NCI-H526 (cell line): ENCODE measurements at places on chromosomes 4 and X.

GRCh38 chr4:81410680-81411079, 61.0 kb downstream of the RASGEF1B start:
- no peak for DNase-seq

- DNase-seq: peak; percentile 1
These were observed 339.3 kb downstream of the NKX6-1 start for GRCh38 chr4:84159762-84160161.

DNA sequence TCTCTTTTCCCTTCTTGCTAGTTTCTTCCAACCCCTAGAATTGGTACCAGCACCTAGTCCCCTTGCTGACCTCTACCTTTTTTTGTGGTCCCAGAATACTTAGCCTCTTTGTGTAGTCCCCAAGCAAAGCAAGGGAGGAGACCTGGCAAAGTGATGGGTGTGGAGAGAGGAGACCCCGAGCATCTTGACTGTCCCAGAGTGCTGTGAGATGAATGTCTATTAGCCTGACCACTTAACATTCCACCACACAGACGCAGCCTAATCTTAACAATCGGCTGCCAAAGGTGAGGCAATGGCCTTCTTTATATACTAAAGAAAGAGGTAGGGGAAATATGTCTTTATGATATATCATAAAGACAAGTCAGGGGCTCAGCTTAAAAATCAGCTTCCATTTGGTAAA, 55.9 kb downstream of the TRIM2 start:
- no peak for DNase-seq

GRCh38 chr4:40721730-40722171, 28.0 kb upstream of the NSUN7 start:
- DNase-seq: no peak

GRCh38 chrX:9597361-9598035, 132.6 kb downstream of the TBL1X start:
- DNase-seq: no peak

GRCh38 chr4:53572600-53572994, 18.7 kb downstream of the LNX1 start:
- DNase-seq: no peak

- DNase-seq: no peak
These were observed 165.7 kb upstream of the STS start for GRCh38 chrX:6981718-6982406.

DNA sequence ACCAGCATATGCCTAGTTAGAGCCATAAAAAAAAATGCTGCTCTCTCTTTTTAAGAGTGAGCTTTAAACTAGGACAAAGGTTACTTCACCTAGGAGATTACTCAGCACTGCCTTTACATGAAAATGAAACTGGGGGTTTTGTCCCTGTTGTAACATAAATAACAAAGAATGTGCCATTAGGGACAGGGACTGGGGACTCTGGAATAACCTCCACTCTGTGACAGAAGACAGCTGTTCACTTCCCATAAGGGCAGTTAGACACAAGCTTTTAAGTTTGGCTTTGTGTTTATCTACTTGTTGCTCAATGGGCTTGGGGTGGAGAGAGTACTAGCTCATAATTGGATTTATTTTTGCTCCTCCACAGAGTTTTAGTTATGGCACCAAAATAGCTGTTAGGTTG, 11.9 kb downstream of the ENPEP start:
- DNase-seq: no peak

GRCh38 chr4:107804956-107805355, 19.8 kb upstream of the SGMS2 start:
- DNase-seq: no peak

DNA sequence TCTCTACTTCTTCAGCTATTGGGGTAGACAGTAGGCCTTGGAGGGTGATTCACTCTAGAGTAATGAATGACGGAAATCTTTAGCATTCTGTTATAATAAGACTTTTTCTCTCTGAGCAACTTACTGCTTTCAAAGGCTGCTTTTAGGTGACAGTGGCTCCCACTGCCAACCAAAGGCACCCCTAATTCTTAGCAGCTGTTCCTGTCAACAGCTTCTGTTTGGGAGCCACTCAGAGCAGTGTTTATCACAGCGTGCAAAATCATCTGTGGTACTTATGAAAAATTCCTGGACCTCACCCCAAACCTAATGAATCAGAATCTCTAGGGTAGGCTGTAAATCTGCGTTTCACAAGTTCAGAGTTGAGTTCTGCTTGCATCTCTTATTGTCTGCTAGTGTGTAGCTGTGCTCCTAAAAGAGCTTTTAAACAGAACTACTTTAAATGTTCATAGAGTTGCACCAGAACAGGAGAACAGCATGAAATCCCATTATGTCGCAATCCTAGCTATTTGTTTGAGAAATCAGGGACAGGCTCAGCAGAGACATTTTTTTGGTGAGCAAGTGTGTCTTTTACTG, 52.8 kb upstream of the POU4F2 start:
- no peak for DNase-seq

- no peak for DNase-seq
These were observed 73.7 kb downstream of the CHST7 start for GRCh38 chrX:46647251-46647650.

DNA sequence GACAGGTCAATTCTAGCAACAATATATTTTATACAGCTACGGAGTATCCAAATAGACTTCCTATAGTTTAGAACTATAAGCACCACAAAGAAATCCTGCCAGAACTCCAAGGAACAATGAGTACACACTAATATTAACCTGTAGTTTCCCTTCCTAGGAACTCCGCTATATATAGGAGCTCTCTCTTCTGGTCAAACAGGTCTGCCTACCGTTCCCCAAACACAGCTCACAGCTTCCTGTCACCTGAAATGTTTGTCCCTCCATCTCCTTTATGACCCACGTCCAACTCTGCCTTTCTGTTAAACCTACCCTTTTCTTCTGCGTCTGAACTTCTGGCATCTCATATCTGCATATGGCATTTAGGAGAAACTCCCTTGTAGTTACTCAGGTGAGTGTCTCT, 10.5 kb upstream of the GJB1 start:
- no peak for DNase-seq

DNA sequence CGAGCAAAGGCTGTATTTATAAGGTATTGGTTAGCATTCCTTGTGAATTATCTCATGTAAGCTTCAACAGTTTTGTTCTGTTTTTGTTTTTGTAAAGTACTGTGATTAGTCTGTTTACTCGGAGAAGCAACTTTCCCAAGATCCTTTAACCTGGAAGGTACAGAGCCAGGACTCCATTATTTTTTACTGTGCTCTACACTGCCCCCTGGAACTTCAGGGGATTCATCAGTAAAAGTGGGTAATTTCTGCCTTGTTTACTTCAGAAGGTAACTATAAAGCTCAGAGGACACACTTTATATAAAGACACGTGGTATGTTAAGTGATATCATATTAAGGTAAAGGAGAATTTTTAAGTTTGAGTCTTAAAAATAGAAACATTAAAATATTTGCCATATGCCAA, 124.9 kb downstream of the IQCM start:
- no peak for DNase-seq

GRCh38 chr4:153025406-153025805, 89.3 kb downstream of the FHDC1 start:
- no peak for DNase-seq

DNA sequence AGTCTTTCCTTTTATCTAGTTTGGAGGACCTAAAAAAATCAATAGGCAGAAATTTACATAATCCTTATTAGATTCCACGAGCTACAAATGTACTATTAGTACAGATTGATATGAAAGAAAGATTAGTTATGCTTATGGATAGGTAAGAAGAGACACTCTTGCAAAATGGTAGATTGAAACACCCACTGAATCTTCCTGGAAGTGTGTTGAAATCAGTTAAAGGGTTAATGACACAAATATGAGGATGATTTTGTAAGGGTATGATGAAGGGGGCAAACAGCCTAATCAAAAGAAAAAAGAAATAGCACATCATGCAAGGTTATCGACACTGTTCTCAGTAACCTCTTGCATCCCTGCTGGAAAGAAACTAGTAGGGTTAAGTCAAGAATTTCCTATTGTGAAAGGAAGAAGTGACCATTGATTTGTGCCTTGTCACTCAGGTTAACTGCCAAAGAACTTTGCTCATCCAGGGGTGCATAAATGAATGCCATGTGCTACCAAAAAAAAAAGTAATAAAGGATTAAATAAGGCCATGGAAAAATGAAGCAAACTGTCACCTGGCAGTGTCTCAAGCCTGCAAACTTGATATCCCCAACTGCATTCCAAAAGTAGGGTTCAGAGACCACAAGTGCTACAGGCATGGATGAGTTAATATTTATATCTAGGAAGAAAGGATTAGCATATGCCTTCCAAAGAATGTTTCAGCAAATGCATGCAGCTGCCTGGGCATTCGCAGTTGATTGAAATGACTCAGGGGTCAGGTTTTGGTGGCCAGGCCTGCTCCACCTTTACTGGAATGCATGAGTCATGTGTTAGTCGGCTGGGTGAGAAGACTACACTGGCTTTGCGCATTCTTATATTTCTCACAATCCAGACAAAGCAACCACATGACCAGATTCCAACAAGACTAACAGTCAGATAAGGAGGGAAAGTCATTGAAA, 78.3 kb upstream of the ATXN3L start:
- no peak for DNase-seq

DNA sequence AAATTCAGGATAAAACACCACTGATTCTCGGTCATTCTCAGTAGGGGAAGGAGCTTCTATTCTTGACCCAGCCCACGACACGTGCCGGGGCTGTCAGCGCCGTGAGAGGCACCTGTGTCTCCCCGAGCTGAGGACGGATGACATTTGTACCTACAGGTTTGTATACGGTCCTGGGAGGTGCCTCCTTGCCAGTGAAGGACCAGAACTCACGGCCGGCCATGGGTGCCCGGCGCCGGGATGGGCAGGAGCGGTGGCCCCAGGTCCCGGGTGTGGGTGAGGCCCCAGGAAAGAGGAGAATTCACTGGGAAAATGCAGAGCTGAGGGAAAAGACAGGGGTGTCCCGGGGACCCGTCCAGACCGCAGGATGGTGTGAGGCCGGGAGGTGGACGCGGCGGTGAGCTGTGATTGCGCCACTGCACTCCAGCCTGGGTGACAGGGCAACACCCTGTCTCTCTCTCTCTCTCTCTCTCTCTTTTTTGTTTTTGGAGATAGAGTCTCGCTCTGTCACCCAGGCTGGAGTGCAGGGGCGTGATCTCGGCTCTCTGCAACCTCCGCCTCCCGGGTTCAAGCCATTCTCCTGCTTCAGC, 48.9 kb upstream of the PPP2R3B start:
- DNase-seq: no peak

DNA sequence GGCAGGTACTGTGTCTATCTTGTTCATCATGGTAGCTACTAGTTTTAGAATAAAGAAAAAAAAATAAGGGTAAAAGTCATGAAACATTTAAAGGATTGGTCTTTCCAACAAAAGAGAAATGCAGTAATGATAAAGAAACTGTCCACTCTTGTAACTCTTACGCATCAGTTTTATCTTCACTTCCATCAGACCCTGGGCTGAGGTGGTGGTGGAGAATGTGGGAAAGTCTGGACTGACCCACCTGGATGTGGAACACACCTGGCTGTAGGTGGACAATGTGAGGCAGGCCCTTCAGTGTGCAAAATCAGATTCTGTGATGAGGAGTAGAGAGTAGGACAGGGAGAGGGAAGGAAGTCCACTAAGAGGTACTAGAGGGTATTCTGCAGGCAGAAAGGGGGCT, 128.6 kb downstream of the RASL11B start:
- no peak for DNase-seq

- no peak for DNase-seq
These were observed 51.2 kb upstream of the CYSLTR1 start for GRCh38 chrX:78378476-78379115.

- DNase-seq: no peak
These were observed 23.9 kb downstream of the NFKB1 start for GRCh38 chr4:102525097-102525496.

DNA sequence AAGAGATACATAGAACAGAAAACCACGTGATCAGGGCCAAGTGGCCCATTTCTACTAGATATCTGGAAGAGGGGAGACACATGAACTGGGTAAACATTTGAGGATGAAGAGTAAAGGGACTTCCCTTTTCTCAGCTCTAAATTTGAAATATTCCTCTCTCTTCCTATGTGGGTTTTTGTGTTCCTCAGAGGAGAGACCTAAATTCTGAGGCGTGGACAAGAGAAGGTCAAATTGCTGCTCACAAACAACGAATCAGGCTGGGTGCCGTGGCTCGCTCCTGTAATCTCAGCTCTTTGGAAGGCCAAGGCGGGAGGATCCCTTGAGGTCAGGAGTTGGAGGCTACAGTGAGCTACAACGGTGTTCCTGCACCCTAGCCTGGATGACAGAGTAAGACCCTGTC, 216.0 kb downstream of the PTTG2 start:
- no peak for DNase-seq

DNA sequence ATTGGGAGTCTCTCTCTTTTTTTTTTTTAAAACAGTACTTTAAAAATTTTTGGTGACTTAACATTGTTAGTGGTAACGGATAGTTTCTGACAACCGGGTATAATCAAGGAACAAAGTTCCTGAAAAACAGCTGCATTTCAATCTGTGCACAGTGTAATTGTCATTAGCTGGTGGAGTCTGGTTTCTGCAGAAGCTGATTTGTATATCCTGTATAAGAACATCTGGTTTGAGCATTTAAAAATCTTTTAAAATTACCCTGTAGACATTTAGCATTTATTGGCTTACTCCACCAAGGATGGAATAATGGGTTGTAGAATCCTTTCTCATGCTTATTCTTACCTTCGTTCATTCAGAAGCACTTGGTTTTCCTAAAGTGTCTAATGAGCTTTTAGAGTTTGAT, 11.2 kb downstream of the JADE1 start:
- no peak for DNase-seq

DNA sequence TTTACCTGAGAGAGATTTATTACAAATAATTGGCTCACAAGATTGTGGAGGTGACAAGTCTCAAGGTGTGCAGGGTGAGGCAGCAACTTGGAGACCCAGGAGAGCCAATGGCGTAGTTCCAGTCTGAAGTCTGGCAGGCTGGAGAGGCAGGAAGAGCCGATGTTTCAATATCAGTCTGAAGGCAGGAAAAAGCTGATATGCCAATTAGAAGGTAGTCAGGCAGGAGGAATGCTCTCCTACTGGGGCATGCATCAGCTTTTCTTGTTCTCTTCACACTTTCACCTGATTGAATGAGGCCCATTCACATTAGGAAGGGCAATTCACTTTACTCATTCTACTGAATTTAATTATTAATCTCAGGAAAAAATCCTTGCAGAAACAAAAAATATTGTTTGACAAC, 1351.7 kb upstream of the ADGRL3 start:
- no peak for DNase-seq

DNA sequence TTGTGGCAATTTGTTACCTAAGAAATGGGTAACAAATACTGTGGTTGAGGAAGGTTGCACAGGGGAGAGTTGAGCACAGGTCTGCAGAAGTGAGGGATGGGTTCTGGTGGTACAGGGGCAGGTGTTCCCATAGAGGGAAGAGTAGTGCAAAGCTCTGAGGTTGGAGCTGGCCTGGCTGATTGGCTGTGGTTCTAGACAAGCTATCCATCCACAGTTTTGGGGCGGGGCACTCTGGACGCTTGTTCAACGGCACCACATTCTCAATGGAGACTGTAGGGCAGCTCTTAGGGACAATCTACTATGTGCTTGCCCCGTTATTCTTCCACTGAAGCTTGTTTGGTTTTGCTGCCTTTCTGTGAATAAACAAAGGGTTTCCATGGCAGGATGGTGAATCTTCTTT, 35.4 kb downstream of the NAT8L start:
- no peak for DNase-seq

- DNase-seq: no peak
These were observed 2.0 kb upstream of the FATE1 start for GRCh38 chrX:151713849-151714248.
